ENCODE measurements at places on chromosomes 7 and 10.

DNA sequence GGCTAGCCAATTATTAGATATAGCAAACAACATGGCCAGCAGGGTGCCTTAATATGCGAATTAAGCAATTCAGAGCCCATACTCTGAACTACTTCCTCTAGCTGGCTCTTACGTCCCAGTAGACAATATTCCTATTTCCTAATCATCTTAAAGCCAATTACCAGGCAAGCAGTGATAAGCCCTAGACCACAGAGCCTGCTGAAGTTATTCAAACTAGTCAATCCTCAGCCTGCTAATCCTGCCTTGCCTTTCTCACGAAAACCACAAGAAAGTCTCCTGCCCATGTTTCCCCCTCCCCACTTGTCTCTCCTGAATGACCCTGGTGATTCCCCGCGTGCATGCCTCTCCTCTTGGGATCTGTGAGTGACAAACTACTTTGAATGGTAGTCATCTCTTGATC, 86.8 kb upstream of the CACNA2D1 start:
- peak; percentile 77 for DNase-seq

DNA sequence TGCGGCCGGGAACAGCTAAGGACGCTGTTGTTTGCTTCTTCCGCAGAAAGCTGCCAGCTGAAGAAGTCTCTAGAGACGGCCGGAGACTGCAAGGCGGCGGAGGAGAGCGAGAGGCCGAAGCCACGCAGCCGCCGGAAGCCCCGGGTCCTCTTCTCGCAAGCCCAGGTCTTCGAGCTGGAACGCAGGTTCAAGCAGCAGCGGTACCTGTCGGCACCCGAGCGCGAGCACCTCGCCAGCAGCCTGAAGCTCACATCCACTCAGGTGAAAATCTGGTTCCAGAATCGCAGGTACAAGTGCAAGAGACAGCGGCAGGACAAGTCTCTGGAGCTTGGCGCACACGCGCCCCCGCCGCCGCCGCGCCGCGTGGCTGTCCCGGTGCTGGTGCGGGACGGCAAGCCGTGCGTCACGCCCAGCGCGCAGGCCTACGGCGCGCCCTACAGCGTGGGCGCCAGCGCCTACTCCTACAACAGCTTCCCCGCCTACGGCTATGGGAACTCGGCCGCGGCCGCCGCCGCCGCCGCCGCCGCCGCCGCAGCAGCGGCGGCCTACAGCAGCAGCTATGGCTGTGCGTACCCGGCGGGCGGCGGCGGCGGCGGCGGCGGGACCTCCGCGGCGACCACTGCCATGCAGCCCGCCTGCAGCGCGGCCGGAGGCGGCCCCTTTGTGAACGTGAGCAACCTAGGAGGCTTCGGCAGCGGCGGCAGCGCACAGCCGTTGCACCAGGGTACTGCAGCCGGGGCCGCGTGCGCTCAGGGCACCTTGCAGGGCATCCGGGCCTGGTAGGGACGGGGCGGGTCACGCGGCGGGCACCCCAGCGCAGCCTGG, 2.4 kb downstream of the NKX2-3 start:
- DNase-seq: no peak

- DNase-seq: no peak
These were observed 45.9 kb upstream of the ARHGAP12 start for GRCh38 chr10:31974434-31975124.

DNA sequence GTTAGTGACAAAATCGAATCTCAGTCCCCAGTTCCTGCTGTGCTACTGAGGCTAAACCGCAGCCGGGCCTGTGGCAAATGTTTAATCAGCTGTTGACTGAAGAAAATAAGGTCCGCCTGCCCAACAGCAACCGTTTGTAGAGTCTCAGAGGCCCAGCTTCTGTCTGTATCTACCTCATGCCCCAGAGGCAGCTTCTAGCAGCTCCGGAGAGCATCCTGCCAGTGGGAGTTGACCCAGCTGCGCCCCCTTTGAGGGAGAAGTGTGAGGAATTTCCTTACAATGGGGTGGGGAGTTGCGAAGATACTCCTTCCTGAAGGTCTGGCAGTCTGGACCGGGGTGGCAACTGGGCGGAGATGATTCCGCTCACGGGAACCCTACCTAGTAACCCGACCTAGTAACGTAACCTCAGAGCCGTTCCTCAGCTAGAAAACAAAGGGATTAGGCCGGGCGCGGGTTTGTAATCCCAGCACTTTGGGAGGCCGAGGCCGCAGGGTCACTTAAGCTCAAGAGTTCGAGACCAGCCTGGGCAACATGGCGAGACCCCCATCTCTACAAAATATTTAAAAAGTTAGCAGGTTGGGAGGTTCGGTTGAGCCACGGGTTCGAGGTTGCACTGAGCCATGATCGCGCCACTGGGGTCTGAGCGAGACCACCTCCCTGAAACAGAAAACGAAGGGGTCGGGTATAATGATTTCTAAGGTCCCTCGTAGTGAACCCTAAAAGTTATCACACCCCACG, 846 bp upstream of the ZNF775 start:
- DNase-seq: peak; percentile 99

DNA sequence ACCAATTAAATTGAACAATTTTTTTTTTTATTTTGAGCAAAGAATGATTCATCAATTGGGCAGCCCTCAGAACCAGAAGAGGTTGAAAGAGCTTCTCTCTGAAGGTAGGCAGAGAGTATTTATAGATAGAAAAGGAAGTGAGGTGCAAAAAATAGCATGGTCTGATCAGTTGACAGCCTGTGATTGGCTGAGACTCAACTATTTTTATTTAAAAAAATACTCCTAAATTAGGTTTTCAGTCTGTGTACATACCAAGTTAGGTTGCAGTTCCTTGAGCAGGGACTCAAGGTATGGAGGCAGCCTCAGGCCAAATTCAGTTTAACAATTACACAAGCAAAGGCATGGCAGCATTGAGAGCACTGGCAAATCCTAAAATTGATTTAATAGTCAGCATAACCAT, 1074.7 kb downstream of the SORCS1 start:
- DNase-seq: no peak

DNA sequence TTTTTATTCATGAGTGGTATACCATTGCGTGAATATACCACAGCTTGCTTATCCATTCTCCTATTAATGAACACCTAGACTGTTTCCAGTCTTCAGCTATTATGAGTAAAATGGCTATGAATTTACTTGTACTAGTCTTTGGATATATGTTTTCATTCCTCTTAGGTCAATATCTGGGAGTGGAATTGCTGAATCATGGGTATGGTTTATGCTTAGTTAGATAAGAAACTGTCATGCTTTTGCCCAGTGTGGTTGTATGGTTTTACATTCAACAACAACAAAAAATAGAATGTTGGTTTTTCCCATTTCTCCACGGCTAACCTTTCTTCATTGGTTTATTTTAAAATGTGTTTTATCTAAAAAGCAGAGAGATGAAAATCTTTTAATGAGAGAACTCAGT, 308.3 kb downstream of the PHF14 start:
- DNase-seq: no peak

DNA sequence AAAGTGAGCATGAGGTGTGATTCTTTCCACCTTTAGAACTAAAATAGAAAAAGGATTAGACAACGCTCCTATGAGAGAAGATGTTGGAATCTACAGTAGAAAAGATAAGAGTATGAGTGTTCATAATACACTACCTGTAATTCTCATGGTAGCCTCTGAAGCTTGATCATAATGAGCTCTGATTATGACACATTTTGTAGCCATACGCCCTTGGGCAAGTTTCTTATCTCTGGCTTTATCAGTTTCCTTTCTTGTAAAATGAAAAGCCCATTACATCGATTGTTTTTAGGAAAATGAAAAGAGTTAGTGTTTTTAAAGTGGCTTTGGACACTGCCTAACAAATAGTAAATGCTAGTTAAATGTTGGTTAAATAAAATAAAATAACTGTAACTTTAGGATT, 22.4 kb upstream of the PRSS58 start:
- DNase-seq: no peak

DNA sequence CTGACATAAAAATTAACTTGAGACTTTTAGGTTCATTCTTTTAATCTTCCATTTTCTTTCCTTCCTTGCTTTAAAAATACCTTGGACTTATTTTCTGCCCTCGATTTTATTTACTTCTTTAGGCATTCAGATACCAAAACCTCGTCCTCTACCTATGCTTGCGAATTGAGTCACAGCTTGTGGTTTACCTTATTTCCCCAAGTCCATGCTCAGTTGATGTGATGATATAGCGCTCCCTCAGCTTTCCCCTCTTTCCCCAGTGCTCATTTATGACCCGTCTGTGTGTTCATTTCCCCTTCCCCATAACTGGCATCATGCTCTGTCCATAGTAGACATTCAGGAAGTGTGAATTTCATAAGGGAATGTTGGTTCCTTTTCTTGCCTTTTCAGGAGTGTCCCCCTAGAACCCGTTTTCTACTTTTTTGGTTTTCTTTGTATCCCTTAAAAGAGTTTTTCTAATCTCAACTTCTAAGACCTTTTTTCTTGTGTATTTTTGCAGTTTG, 19.1 kb upstream of the PRKRIP1 start:
- no peak for DNase-seq

DNA sequence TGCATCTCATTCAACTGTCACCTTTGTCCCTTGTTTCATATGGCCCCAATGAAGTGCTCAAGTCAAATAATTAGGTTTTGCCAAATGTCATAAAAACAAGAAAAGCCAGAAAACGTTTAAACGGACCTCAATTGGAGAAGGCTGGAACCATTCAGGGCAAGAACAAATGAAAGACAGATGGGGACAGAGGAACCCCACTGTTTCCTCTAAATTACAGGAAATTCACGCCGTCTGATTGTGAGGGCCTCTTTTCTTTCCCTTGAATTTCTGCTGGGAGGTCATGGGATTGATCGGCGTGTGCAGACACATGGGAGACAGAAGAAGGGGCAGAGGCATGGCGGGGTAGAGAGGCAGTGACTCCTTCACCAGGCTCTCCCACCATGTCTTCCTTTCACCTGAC, 656.4 kb downstream of the KCNMA1 start:
- DNase-seq: no peak

DNA sequence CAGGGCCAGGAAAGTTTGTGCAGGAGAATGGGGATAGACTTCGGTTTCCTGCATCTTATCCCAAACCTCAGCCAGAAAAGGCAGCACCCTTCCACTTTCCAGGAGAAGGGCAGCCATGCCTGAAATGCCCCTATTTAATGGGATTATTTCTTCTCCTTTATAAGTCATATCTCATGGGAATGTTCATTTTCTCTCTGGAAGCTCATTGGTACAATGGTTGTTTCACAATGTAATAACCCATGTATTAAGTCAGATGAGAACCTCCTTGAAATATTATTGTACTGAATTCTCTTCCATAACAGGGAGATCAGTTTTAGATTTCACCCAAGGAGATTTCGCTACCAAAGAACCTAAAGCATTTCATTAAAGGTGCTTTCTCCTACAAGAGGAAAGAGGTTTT, 457.5 kb downstream of the KCNMA1 start:
- DNase-seq: no peak

DNA sequence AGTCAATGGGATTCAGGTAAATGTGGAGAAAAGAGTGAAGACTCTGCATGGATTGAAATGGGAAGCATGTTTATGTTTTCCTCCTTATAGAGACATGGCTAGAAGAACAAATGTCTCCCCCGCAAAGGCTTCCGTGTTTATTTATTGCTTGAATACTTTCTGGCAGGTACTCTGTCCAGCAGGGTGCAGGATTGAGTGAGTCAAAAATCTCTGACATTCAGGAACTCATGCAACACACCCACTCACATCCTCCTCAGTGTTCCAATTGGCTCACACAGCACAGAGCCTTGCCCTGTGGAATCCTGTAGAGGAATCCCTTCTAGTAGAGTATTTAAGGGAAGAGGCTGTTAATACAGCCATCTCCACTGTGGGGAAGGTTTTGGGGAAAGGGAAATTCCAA, 290.3 kb upstream of the VWC2 start:
- peak; percentile 61 for DNase-seq

DNA sequence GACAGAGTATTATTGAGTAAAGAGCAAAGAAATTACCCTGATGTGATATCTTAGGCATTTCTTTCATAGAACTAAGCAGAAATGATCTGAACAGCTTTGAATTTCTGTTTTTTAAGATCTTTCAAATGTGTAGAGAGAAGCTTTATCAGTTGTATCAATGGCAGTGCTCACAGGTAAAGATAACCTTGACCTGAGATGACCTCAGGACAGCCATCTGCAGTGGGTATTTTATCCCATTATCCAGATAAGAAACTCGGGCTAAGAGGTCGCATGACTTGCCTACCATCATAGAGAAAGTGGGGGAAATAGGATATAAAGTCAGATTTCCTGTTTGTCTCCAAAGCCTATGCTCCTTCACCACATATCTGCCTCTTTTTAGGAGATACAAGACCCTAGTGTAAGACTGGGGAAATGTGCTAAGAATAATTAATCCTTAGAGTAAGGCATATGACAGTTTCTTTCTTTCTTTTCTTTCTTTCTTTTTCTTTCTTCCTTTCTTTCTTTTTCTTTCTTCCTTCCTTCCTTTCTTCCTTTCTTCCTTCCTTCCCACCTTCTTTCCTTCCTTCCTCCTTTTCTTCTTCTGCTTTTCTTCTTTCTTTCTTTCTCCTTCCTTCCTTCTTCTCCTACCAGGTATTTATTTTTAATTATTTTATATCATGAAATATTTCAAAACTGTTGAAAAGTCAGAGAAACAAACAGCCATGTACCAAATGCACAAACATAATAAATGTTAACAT, 10.9 kb downstream of the PLA2G12B start:
- DNase-seq: no peak

DNA sequence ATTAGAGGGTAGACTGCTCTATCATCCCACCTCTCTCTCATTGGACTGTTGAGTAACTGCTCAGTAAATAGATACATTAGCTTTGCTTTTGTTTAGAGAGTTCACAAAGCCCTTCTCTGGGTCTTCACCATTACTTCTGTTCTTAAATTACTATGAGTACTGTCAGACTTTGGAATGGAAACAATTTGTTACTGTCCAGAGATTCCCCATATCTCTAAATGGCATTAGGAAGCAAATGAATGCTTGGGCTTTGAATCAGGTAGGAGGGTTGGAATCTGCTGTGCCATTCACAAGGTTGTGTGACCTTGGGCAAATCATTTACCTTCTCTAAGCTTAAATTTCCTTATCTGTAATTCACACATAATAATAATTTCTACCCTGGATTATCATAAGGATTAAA, 541.0 kb upstream of the FZD8 start:
- DNase-seq: no peak

DNA sequence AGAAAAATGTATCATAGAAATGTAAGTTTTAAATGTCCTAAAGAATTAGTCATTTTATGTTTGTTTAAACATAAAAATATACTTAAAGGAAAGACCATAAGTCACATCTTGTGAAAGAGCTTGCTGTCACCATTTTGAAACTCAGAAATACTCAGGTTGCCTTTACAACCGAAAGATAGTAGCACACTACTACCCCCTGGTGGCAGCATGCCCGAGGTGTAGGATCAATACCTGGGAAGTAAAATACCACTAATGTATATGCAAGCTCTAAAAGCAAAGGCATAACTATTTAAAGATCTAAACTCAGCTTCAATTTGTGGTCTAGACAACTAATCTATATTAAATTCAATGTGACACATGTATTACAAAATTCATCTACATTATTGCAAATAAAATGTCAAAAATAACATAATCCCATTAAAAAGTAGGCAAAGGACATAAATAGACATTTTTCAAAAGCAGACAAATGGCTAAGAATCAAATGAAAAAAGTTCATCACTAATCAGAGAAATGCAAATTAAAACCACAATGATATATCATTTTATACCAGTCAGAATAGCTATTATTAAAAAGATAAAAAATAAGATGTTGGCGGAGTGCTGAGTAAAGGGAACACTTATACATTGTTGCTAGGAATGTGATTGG, 47.7 kb upstream of the FGL2 start:
- DNase-seq: peak; percentile 82

All from mesendoderm (in vitro differentiated cells).